Left forelimb (tissue), 1 donor: ENCODE measurements at places on chromosomes 7 and 10.

GRCh38 chr7:141014125-141014523, 628 bp downstream of the MRPS33 start:
- DNase-seq, result no peak

GRCh38 chr7:95781961-95782586, 9.7 kb downstream of the DYNC1I1 start:
- DNase-seq, result no peak

GRCh38 chr7:143396182-143396581, 12.5 kb downstream of the EPHA1 start:
- no peak for DNase-seq

DNA sequence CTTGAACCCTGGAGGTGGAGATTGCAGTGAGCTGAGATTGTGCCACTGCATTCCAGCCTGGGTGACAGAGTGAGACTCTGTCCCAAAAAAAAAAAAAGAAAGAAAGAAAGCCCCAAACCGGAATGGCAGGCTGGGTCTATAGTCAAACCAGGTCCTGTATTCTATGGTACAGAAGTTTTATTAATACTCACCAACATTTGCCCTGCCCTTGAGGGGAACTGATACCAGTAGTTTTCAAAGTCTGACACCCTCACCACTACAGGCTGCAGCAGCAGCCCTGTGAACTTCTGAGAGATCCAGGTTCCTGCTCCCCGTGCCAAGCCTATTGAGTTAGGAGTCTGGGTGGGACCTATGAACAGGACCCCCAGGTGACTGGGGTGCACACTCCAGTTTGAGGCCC, 80.6 kb downstream of the RGS10 start:
- DNase-seq, result no peak

GRCh38 chr7:55556492-55556891, 15.8 kb downstream of the VOPP1 start:
- DNase-seq, result no peak

DNA sequence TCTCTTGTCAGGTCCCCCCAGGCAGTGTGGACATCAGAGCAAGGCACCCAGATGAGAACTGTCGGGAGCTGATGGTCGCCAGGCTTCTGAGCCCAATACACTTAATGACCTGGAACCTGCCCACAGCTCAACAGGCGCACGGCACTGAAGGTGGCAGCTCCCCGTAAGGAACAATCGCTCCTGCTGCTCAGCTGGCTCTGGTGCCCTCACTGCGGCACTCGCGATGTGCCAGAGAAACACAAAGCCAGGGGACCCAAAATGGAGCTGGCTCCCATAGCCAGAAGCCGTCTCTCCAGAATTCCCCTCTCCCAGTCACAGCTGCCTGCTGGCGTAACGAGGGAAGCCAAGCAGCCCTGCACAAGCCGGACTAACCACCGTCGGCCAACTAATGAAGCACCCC, 6.3 kb downstream of the CALN1 start:
- no peak for DNase-seq

DNA sequence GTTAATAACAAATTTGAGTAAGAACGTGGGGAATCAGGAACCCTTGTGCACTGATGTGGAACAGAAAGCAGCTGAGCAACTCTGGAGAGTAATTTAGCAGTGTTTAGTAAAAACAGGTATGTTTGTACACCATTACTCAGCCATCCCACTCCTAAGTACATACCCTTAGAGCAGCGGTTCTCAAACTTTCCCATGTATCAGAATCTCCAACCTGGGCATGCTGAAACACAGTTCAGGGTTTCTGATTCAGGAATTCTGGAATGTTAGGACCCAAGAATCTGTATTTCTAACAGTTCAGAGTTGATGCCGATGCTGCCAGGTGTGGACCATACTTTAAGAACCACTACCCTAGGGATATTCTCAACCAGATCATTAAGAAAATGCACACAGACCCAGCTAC, 5.1 kb downstream of the SGMS1 start:
- no peak for DNase-seq

DNA sequence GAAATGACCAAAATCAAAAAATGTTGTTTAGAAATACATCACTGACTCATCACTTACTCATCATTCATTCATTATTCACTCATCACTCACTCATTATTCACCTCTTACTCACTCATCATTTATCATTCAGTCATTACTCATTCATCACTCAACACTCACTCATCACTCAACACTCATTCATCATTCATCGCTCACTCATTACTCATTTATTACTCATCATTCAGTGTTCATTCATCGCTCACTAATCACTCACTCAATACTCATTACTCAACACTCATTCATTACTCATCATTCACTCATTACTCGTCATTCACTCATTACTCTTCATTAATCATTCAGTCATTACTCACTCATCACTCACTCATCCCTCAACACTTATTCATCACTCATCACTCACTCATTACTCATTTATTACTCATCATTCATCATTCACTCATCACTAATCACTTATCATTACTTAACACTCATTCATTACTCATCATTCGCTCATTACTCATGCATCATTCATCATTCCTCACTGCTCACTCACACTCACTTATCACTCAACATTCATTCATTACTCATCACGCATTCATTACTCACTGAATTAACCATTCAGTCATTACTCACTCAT, 238.5 kb downstream of the ADARB2 start:
- DNase-seq, result no peak

DNA sequence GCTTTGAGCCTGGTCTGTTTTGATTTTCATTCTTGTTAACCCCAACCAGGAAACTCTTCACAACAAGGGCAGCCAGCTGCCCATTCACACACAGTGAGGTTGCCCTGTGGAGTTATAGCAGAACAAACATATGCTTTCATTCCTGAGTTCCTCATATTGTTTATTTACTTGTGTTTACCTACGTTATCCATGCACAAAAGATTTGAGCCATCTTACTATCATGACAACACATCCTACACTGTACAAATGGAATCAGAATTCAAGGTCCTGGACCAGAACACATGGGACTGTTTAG, 21.7 kb upstream of the BMPER start:
- no peak for DNase-seq

- no peak for DNase-seq
Measured at GRCh38 chr7:95421000-95421846, 13.6 kb downstream of the PON2 start.

DNA sequence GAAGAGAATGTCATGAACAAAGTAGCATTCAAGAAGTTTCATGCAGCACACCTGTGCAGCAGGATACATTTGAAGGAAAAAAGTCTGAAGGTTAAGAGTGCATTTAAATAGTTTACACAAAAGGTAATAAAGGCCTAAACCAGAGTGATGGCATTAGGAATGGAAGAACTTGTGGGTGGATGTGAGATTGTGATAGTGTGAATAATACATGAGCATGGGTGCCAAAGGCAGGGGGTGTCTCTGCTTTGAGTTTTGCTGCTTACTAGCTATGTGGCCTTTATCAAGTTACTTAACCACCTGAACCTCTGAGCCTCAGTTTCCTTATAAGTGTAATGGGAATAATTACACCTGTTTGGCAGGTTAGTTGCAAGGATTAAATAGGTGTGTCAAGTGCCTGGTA, 21.0 kb downstream of the AGK start:
- DNase-seq, result no peak

- no peak for DNase-seq
Measured at GRCh38 chr7:47540387-47541350, 41.2 kb downstream of the TNS3 start.

DNA sequence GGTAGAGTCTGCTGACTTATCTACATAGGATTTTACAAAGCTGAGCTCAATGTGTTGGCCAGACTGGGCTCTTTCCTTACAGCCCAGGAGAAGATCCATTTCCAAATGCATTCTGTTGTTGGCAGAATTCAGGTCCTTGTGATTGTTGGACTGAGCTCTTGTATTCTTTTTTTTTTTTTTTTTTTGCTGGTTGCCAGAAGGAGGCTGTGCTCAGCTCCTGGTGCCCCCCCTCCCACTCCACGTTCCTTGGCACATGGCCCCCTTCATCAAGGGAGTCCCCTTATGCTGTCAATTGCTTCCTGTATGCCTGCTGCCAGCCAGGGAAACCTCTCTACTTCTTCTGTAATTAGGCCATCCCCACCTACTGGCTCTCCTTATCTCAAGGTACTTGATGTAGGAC, 518.1 kb upstream of the AKR1E2 start:
- no peak for DNase-seq

- DNase-seq, result no peak
Measured at GRCh38 chr10:132974886-132975830, 32.8 kb upstream of the CFAP46 start.

GRCh38 chr10:60236869-60237524, 152.7 kb downstream of the ANK3 start:
- DNase-seq, result no peak

DNA sequence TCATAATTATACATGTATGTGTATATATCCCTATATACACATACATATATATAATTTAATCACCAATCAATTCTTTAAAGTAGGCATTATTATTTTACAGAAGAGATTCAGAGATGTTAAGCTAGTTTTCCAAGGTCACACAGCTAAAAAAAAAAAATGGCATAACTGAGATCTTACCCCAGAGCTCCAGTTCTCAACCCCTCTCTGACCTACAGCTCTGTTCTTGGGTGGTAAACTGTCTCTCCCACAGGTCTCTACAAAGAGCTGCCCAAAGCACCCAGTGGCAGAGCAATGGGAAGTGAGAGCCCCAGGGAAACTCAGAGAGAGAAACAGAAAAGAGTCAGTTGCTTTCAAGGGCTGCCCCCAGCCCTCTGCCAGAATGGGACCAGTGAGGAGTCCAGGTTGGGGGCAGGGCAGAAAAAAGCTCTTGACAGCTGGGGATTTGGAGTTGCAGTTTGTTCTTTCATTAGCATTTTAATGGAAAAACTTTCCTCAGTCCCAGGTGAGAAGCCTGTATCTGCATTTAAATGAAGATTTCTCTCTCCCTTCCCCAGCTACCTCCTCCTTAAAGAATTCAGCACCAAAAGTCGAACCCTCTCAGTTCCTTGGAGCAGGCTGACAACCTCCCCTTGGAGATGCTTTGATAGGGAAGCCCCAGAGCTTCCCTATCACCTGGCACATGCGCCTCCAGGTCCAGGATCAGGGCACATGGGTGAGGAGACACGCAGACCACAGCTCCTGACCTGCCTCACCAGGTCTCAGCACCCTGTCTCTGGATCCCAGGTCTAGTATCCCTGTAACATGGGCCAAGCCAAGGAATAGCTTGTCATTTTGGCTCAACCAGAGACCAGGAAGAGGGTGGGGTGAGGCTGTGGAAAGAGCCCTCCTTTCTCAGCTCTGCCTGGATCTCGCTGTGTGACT, 388.1 kb downstream of the PLXNA4 start:
- no peak for DNase-seq

DNA sequence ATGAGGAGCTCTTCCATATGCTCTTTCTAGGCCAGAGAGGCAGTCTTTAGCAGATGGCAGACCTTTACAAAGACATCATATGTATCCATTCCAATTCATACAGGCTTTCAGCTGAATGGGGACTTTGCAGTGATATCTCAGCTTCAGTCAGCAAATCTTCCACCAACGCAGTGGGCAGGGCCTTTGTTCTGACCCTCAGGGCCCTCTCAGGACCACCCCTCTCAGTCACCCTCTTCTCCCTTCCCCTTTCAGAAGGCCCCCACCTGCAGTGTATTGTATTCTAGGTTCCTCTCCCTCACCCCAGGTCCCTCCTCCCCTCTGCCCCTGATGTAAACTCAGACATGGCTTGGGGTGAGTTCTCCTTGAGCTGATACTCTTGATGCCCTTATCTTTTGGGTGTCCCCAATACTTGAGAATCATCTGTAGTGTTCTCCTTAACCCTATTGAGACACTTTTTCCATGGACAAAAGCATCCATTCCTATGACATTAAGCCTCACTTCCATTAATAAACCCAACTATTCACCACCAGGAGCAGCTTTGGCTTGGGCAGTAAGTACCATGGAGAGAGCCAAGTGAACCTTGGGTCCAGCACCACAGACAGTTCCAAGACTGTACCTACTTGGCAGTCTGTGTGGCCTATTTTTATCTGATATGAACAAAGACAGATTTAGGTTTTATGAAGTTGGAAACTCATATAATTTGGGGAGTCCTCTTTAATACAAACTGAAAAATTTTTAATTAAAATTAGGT, 62.7 kb downstream of the ADCYAP1R1 start:
- peak; percentile 53 for DNase-seq

DNA sequence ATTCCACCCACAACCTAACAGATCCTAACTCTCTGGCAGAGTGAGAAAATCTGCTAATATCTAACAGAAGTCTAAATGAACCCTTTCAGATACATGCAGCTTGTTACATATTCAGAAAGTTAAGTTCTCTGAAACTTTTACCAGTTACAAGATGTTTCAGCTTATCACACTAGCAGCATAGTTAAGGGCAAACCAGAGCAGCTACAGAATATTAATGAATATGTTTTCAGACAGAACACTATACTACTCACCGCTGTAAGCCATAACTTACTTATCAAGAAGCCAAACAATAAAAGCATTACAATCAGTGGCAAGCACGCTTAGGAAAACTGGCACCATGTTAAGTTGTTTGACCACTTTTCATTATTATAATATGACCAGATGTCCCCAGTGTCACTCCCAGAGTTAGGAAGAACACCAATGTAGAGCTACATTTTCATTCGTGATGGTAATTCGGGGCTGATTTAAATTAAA, 2.7 kb downstream of the ITGB1 start:
- no peak for DNase-seq

DNA sequence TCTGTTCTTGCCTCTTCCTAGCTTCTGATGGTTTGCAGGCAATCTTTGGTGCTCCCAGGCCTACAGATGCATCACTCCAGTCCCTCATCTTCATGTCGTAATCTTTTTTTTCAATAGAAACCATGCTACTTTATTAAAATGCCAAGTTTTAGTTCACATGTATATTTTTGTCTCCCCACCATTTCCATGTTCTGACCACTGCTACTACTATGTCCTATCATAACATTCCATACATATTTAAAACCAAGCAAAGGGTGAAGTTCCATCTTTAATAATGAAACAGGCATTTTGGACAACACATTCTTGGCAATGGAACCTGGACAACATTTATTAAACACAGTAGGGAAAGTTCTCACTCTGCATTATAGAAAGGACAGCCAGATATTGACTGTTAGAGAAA, 58.8 kb downstream of the ZNF518A start:
- DNase-seq, result no peak

- DNase-seq, result no peak
Measured at GRCh38 chr7:72078301-72078700, 333.8 kb downstream of the CALN1 start.

DNA sequence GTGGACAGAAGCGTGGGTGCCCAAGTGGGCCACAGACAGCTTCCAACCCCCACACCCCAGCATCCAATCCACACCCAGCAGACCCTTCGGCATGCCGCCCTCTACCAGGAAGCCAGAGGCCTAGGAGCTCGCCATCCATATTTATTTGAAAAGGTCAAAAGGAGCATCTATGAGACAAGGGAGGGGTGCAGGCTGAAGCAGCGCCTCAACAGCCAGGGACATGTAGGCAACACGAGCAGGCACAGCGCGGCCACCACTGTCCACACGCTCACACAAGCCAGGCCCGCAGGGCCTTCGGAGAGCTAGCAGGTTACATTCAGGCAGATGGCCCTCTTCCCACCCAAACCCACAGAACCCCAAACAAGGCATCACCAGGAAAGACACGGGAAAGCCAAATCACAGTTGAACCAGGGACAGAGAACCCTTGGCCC, 34.6 kb downstream of the PSAP start:
- no peak for DNase-seq

- no peak for DNase-seq
Measured at GRCh38 chr7:150791746-150792452, 8.3 kb downstream of the TMEM176B start.

- no peak for DNase-seq
Measured at GRCh38 chr10:91743465-91743864, 54.8 kb upstream of the TNKS2 start.

GRCh38 chr7:64997927-64998391, 7.1 kb upstream of the ZNF117 start:
- DNase-seq, result no peak
